PC-3 (cell line): ENCODE measurements at places on chromosomes 5 and 9.
A peak's percentile ranks its signal among the peaks of the same experiment; 100 is the strongest.

DNA sequence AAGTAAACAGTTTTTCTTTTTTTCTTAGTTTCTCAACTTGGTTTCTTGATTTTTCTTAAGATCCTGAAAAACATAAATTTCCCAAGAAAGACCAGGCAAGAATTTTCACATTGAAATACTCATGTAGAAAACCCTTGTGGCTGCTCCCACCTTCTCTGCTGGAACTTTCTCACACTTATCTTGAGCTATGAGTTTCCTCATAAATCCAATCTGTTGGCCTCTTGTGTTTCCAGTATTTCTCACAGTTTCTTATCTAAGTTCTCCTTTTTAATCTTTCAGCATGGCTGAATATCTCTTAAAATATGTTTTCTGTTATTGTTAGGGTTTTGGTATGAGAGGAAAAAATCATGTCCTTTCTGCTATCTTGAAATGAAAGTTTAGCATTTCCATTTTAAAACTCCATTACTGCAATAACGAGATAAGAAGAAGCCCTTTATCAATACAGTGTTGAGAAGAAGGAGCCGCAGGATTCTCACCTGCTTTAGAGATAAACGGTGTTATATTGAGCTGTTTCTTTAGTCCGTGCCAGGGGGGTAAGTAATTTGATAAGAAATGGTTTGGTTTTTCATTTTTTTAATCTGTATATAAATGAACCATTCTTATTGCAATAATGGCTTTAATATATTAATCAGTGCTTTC is 89.3 kb downstream of the ALDH1A1 start:
- DNase-seq = no peak
- H3K27ac ChIP-seq = no peak overlapping the region
- H3K27me3 ChIP-seq = peaks cover 10% of the 10 kb centered on the region; the same call in 1 of the 2 replicates
- H3K4me1 ChIP-seq = no peaks in the 10 kb centered on the region
- no peaks in the 10 kb centered on the region for H3K36me3 ChIP-seq
- H3K4me3 ChIP-seq = no peak overlapping the region

- H3K4me3 ChIP-seq = no peak overlapping the region
- no peaks in the 10 kb centered on the region for H3K27me3 ChIP-seq
- H3K27ac ChIP-seq = no peak overlapping the region
Observed at GRCh38 chr5:110043025-110043424, 353.3 kb downstream of the MAN2A1 start.

GRCh38 chr5:158300256-158300655 is 441.3 kb upstream of the CLINT1 start:
- no peak for DNase-seq
- H3K27ac ChIP-seq = no peak overlapping the region
- H3K4me3 ChIP-seq = no peak overlapping the region
- H3K36me3 ChIP-seq = no peaks in the 10 kb centered on the region
- no peaks in the 10 kb centered on the region for H3K4me1 ChIP-seq
- H3K27me3 ChIP-seq = peaks cover 37% of the 10 kb centered on the region

GRCh38 chr5:135443161-135443960 is 3.8 kb downstream of the DCANP1 start:
- no peak for DNase-seq
- no peaks in the 10 kb centered on the region for H3K27me3 ChIP-seq
- H3K4me3 ChIP-seq = no peak overlapping the region
- H3K36me3 ChIP-seq = no peaks in the 10 kb centered on the region
- H3K27ac ChIP-seq = no peak overlapping the region

DNA sequence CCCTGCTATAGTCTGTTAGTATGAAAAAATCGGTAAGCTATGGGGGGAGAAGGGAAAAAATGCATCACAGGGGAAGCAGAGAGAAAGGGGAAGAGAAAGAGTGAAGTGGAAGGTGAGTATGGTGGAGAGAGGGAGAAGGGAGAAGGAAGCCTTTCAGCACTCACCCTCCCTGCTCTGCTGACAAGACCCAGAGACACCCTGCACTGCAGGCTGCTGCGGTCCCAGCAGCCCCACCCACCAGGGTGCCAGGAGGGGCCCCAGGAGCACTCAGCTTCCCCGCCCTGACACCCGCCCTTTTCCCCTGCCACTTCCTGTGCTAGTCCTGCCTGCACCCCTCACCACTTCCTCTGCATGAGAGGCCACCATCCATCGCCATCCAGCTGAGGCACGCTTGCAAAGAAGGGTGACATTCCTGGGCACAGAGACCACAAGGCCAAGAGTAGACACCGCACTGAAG is 12.7 kb downstream of the STK10 start:
- no peak for DNase-seq
- H3K27ac ChIP-seq = no peak overlapping the region
- H3K4me3 ChIP-seq = no peak overlapping the region

DNA sequence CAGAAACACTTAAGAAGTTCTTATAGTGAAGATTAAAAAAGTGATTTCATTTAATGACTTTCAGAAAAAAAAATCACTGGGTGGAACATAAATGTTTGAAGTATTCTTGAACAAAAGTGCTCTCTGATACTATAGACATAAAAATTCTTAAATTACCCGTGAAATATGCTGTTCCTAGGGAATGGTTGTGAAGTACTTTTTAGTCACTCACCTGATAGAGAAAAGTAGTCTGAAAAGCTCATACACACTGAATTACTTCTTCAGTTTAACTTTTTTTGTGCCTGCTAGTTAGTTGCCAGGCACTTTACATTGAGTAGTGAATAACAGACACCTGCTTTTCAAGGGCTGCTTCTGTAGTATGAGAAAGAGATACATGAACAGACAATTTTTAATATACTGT is 78.0 kb downstream of the SH3GL2 start:
- H3K4me3 ChIP-seq = no peak overlapping the region
- no peaks in the 10 kb centered on the region for H3K36me3 ChIP-seq
- H3K4me1 ChIP-seq = no peaks in the 10 kb centered on the region
- no peak for DNase-seq
- no peak overlapping the region for H3K27ac ChIP-seq

DNA sequence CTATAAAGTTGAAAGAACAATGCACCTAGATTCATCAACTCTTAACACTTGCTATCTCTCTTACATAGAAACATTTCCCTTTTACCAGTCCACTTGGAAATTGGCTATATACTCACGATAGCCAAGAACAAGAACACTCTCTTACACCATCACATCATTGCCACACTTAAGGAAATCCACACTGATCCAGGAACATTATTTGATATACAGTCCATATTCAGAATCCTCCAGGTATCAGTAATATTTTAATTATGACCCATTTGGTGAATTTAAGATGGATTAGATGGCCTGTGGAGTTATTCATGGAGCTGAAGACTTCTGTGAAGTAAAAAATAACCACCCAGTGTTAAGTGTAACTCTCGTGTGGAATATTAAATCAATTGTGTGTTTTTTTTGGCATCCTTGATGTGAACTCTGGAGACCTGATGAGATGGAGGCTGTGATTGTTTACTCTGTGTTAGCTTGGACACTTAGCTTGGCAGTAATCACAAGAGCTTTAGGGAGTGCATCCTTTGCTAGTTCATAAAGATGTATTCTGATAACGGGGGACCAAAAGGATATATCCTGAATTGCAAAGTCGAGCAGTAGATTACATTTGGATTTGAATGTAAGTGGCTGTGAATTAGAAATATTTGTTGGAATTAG is 52.0 kb upstream of the ABL1 start:
- no peak for DNase-seq
- no peaks in the 10 kb centered on the region for H3K4me1 ChIP-seq
- no peaks in the 10 kb centered on the region for H3K36me3 ChIP-seq
- H3K4me3 ChIP-seq = no peak overlapping the region

GRCh38 chr5:133828722-133829121 is 139.7 kb downstream of the C5orf15 start:
- no peak for DNase-seq
- H3K36me3 ChIP-seq = no peaks in the 10 kb centered on the region
- H3K27ac ChIP-seq = no peak overlapping the region

- no peaks in the 10 kb centered on the region for H3K4me1 ChIP-seq
- no peak overlapping the region for H3K27ac ChIP-seq
- peaks cover 92% of the 10 kb centered on the region for H3K36me3 ChIP-seq
- peak; percentile 73 for DNase-seq
- no peaks in the 10 kb centered on the region for H3K27me3 ChIP-seq
- no peak overlapping the region for H3K4me3 ChIP-seq
Observed at GRCh38 chr5:7897014-7897600, 28.2 kb downstream of the MTRR start.

DNA sequence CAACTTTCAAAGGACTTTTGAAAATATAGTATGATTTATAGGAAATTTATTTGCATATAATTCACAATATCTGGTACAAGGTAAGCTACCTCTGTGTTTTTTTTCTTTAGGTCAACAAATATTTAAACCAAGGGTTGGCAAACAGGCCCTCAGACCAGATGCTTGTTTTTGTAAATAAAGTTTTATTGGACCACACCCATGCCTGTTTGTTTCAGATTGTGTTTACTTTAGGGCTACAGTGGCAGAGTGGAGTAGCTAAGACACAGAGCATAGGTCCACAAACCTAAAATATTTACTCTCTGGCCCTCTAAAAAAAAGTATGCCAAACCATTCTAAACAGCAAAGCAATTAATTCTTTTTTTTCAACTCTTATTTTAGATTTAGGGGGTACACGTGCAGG is 119.7 kb upstream of the CCDC152 start:
- no peaks in the 10 kb centered on the region for H3K27me3 ChIP-seq
- peak; percentile 21 for DNase-seq
- no peak overlapping the region for H3K4me3 ChIP-seq
- H3K27ac ChIP-seq = no peak overlapping the region
- peaks cover 25% of the 10 kb centered on the region for H3K4me1 ChIP-seq
- no peaks in the 10 kb centered on the region for H3K36me3 ChIP-seq

DNA sequence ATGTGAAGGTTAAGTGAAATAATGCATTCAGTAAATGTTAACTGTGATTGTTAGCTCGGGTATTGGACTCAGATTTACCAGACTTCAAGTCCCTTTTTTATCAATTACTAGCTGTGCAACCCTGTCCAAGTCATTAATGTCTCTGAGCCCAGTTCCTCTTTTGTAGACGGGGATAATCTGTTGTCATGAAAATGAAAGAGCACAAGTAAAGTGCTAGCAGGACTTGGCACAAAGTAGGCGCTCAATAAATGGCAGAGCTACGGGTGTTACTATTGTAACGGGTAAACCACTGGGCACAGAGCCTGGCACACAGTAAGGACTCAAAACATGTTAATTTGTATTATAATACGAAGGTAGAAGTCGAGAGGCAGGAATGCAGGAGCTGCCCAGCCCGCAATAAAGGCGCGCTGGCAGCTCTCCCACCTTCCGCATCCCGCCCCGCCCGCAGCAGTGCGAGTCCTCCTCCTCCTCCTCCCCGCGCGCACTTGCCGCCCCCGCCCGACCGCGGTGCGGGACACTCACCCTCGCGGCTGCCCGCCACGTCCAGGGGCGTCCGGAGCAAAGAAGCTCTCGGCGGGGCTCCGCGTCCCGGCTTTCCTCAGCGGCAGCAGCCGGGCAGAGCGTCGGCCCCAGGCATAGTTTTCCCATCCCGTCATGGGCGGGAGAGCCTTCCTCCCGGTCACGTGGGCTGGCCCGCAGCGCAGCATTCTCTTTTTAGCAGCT is at the start of gene C1QTNF2:
C1QTNF2 (minus strand) TSS at position 637 of the 723 bp plus-strand sequence. CDS start 15,615 bp downstream, outside the sequence.
- H3K36me3 ChIP-seq = no peaks in the 10 kb centered on the region
- H3K4me3 ChIP-seq = peak within 1 kb of the TSS; percentile 63
- peak; percentile 35 for DNase-seq
- no peak within 1 kb of the TSS for H3K27ac ChIP-seq
- H3K4me1 ChIP-seq = no peaks in the 10 kb centered on the region; the same call in 1 of the 2 replicates

- H3K27me3 ChIP-seq = no peaks in the 10 kb centered on the region
- no peak for DNase-seq
- no peak overlapping the region for H3K4me3 ChIP-seq
- peaks cover 25% of the 10 kb centered on the region for H3K4me1 ChIP-seq
- no peak overlapping the region for H3K27ac ChIP-seq
Observed at GRCh38 chr5:149801307-149801990, 71.3 kb downstream of the PPARGC1B start.

- H3K27ac ChIP-seq = peak overlapping the region; percentile 80
- DNase-seq = peak; percentile 53
- peaks cover 51% of the 10 kb centered on the region for H3K4me1 ChIP-seq
- H3K36me3 ChIP-seq = no peaks in the 10 kb centered on the region
- H3K27me3 ChIP-seq = no peaks in the 10 kb centered on the region
Observed at GRCh38 chr9:98810102-98810842, 2.8 kb downstream of the GALNT12 start.

GRCh38 chr5:155952486-155953089 is 374.4 kb upstream of the SGCD start:
- H3K4me3 ChIP-seq = no peak overlapping the region
- DNase-seq = no peak
- H3K27me3 ChIP-seq = no peaks in the 10 kb centered on the region
- H3K4me1 ChIP-seq = no peaks in the 10 kb centered on the region
- no peak overlapping the region for H3K27ac ChIP-seq

- no peak overlapping the region for H3K4me3 ChIP-seq
- no peaks in the 10 kb centered on the region for H3K4me1 ChIP-seq
- DNase-seq = no peak
- H3K27me3 ChIP-seq = no peaks in the 10 kb centered on the region
- no peak overlapping the region for H3K27ac ChIP-seq
Observed at GRCh38 chr9:14455243-14455642, 141.3 kb upstream of the NFIB start.

- no peak overlapping the region for H3K27ac ChIP-seq
- no peak overlapping the region for H3K4me3 ChIP-seq
- H3K27me3 ChIP-seq = no peaks in the 10 kb centered on the region
- H3K4me1 ChIP-seq = no peaks in the 10 kb centered on the region
- no peaks in the 10 kb centered on the region for H3K36me3 ChIP-seq
- no peak for DNase-seq
Observed at GRCh38 chr9:6781476-6781875, 23.7 kb downstream of the KDM4C start.

DNA sequence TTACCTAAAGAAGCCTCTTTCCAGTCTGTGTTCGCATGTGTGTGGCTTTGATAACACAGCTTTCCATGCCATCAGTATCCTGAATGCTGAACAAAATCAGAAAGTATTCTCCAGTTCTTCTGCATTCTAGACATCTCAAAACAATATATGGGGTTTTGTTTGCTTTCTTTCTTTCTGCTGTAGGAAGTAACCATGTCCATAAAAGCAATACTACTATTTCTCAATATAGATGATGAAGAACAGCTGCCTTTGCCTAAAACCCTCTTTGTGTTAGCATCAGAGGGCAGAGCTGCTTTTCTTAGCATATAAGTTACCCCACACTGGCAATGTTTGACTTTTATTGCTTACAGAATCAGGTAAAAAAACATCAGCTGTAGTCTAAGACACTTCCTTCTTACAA is 963.6 kb downstream of the CDH12 start:
- H3K27me3 ChIP-seq = peaks cover 52% of the 10 kb centered on the region
- DNase-seq = no peak
- no peaks in the 10 kb centered on the region for H3K4me1 ChIP-seq
- no peak overlapping the region for H3K4me3 ChIP-seq

GRCh38 chr9:133129001-133129795 is 8.2 kb upstream of the RALGDS start:
- no peaks in the 10 kb centered on the region for H3K36me3 ChIP-seq
- H3K4me1 ChIP-seq = peaks cover 12% of the 10 kb centered on the region
- no peak for DNase-seq
- no peak overlapping the region for H3K4me3 ChIP-seq
